ENCODE measurements at places on chromosomes 3 and 15. TPM values are rescaled to one million over a fixed set of nuclear protein-coding genes. Genes with fewer than 3 reads are reported as not detected.

- DNase-seq: no peak
Observed at GRCh38 chr3:47716656-47717055, 65.0 kb downstream of the SMARCC1 start.

DNA sequence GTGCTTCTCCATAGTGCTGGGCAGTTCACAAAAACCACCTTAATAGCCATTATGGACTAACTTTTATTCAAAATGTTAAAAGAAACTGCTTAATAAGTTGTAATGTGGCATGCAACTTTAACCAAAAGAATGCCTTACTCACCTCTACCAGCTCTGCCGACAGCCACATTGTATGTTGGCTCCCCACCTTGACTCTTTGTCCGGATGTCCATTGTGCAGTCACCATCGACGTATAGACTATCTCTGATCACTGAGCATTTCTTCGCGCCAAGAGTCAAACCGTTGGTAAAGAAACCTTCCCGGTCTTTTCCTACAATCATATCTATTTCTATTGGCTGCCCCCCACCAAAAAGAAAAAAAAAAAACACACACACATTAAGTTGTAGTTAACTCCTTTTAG is 2.5 kb downstream of the PFN2 start:
- DNase-seq: no peak

GRCh38 chr15:45449916-45450867 is 71.8 kb upstream of the GATM start:
- no peak for DNase-seq

DNA sequence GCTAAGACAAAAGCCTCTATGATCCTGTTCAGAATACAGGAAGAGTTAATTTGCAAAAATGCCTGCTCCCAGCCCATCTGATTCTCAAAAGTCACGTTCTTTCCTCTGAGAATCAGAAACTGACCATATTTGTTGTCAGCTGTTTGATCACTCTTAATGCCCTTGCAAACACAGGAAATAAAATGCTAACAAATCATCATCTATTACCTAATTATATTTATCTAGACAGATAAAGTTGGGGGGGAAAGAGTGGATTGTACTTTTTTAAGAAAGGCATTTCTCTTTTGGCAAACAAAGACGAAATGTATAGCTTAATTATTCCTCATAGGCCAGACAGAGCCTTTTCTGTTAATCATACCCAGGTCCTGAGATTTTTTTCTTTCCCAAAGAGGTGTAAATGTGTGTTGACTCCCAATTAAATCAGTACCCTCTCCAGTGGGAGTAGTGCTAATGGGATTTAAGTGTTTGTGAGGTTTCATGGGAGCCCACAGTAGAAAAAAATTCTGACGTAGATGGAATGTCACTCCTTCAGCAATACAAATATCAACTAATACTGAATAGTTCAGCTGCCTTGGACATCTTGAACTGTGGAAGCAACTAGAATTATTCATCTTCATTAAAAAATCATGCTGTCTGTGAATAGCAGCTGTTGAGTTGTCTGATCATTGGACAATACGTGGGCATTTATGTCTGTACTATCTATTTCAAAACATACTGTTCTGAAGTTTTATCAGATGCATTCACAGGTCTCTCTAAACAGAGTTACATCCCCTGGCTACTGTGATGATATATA is 22.5 kb upstream of the BNIP2 start:
- DNase-seq: no peak

GRCh38 chr3:57726397-57726796 is 29.7 kb upstream of the SLMAP start:
- no peak for DNase-seq

- no peak for DNase-seq
Observed at GRCh38 chr15:78056714-78057269, 20.7 kb downstream of the TBC1D2B start.

DNA sequence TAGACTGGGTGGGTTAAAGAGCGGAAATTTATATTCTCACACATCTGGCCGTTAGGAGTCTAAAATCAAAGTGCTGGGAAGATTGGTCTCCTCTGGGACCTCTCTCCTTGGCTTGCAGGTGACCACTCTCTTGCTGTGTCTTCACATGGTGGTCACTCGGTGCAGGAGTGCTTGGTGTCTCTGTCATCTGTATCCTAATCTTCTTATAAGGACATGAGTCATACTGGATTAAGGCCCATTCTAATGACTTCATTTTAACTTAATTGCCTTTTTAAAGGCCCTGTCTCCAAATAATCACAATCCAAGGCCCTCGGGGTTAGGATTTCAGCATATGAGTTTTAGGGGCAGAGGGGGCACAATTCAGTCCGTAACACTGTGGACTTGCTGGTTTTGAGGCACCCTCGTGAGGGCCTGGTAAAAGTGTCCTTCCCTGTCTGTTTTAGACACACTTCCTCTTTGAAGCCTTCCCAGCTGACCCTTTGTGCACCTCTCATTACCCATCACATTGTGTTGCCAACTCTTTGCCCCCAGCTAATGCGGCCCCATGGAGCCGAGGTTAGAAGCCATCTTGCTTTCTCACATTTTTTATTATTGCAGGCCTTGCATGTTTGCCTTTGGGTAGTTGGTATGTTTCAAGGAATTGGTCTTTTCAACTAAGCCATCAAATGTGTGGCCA is 3.2 kb downstream of the XYLB start:
- DNase-seq: no peak

- DNase-seq: no peak
Observed at GRCh38 chr3:124594581-124594980, 135.7 kb upstream of the UMPS start.

DNA sequence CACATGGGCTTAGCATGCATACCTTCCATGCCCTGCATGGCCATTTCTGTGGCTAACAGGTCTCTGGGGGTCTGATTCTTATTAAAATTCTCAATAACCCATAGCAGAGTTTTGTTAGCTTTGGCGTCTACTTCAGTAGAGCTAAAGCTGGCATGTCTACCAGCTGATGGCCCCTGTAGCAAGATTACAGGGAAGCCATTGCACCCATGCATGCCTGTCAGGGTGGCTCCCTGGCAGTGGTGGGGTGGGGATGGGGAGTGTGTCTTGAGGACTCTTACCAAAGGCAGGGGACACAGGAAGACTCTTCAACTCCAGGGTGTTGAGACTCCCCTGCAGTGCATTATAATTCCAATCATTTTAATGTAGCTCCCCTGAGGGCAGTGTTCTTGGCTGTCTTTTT is 4.7 kb downstream of the KY start:
- no peak for DNase-seq

GRCh38 chr15:91342097-91342496 is 242.0 kb downstream of the SV2B start:
- no peak for DNase-seq

DNA sequence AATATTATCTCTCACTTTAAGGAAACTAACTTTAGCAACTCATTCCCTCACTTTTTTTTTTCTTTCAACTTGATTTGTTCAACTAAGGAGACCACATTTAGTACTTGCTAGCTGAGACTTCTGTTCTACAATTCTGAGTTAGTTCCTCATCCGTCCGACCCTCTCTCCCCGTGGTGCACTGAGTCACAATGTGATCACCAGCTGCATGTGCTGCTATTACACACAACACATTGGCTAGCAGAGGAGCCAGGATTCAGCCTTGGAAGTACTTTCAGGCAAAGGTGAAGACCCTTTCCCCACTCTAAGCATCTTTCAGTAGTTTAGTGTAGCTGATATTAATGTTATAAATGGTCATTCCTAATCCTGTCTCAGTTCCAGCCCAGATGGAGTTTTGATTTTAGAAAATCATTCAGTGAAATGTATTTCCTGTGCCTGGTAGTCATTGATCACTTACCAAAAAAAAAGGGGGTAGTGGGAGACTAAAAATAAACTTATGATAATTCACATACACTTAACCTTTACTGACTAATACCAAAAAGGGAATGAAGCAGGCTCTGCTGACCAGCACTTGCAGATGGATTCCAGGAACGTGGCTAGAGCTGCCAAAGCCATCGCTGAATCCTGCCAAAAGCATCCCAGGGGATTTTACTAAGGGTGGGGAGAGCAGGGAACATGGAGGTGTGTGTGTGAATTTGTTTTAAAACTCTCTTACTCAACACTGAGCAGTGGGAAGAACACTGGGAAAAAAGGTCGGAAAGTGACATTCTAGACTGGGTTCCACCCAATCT is 424.8 kb downstream of the LPP start:
- peak; percentile 68 for DNase-seq

DNA sequence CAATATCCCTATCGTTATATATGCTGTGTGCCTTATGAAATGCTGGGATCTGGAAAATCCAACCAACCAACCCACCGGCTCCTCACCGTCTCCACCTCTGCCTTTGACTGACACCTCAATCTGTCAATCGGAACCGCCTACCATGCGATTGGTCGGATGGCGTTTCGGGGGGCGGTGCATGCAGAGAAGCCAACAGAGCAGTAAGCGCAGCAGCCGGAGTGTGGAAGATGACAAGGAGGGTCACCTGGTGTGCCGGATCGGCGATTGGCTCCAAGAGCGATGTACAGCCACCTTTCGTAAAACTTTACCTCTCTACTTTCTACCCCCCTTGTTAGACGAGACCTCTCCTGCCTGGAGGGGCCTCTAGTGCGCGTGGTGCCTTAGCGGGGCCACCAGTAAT is 6.3 kb downstream of the CLK3 start:
- DNase-seq: no peak

DNA sequence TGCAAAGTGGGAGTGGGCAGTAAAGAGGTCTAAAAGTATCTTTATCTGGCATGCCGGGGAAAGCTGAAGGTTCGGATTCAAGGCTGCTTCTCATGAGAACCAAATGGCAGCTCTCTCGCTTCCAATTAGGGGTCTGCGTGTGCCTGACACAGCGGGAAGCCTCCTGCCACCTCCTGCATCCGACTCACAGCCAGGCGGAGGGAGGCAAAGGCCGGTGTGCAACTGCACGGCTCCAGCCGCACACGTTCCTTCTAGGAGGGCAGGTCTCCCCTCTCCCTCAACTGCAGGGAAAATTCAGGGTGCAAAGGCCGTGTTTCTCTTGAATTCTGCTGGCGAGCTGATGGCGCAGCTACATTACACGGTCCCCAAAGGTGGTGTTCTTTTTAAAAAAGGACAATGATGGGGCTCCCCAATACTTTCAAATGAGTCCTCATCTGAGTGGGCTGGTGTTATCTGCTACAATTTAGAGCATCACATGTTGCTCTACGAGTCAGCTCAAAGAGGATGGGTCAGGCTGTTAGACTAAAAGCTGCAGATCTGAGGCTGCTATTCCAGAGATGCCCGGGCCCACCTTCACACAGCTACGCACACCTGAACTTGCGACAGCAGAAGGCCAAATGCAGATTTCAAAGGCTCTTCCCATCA is 226.6 kb downstream of the ADAMTS17 start:
- DNase-seq: no peak

DNA sequence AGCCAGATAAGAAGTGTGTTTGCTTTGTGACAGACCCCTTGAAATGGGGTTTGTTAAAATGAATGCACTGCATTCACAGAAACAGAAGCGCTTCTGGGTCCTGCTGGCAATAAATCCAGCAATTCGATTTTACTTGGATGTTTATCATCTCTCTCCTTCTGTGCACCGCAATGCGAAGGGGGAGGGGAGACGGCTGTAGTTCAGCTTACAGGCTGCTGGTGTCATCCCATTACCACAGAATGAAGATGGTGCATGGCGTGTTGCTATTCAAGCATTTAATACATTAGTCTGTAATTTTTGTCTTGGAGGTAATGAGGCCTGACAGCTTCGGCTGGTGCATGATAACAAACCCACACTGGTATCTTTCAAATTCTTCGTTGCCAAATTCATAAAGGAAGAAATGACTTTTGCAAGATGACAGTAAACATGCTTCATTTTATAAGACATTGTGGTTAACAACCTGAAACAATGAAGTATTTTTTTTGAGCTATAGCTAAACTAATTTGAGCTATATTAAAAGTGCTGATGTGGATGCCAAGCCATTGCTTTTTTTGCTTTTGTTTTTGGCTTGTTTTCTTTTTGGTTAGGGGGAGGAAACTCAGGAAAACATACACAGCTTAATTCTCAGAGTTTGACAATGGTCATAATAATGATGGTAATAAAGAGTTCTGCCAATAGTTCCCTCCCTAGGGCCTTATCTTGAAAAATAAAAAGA is 418.3 kb downstream of the OTOL1 start:
- DNase-seq: no peak

GRCh38 chr15:78177447-78177873 is 28.3 kb downstream of the IDH3A start:
- DNase-seq: no peak

FES gene
- total RNA-seq: 54.2 TPM

ANKRD34C gene
- not detected for total RNA-seq

SENP5 gene
- 29.4 TPM for total RNA-seq

GPR156 gene
- 0.27 TPM for total RNA-seq

RYR3 gene
- 40.1 TPM for total RNA-seq

TRH gene
- total RNA-seq: not detected

UBE2E2 gene
- 44.0 TPM for total RNA-seq

ZNF385D gene
- total RNA-seq: 15.8 TPM

EHHADH gene
- 2.0 TPM for total RNA-seq

TICRR gene
- not detected for total RNA-seq

SLC2A2 gene
- not detected for total RNA-seq

ISLR gene
- total RNA-seq: 76.8 TPM

AP4E1 gene
- 5.4 TPM for total RNA-seq

Measured in thoracic aorta (tissue), 2 donors.